Renal cortex interstitium (tissue), 15 donors: ENCODE measurements at places on chromosomes 16 and 17. TPM values are rescaled to one million over a fixed set of nuclear protein-coding genes. Genes with fewer than 3 reads are reported as not detected.

DNA sequence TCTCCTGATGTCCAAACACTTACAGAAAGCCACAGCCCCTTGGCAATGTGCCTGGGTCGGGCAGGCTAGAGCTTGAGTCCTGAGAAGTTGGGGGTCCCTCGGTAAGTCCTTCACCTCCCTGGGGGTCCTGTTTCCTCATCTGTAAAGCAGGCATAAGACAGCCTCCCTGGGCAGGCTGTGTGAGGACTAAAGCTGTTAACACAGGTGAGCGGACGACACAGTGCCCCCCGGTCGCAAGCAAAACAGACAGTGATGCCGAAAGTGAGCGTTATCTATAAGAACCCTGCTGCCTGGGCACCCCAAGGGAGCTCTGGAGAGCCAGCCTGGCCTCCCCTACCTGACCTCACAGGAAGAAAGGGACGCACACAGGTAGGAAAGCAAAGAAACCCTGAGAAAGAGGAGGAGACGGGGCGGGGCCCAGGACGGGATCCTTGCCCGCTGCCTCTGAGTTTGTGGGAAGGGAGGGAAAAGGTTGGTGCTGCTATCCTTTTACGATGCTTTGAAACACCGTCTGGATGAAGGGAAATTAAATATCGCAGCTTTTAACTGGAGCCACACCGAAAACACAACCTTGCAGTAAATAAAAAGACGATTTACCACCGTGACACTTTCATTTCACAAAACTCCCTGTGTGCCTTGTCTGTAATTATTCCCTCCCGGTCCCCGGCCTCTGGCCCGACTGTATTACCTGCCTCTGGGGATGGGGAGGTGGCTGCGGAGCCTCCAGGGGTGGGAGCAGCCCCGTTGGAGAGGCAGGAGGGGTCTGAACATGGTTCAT, 67.1 kb downstream of the ENGASE start:
- no peak for DNase-seq

DNA sequence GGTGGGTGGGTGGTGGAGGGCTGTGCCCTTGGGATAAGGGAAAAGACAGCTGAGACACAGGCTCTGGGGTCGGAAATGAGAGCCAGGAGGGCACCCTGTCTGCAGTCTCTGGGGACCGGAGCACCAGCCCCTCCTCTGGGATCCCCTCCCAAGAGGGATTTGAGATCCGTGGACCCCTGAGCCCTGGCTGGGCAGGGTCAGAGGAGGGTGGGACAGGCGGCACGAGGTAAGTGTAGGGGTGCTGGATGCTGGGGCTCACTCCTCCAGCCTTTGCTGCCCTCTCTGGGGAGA, 425 bp downstream of the SGSH start:
- DNase-seq = no peak

KRT17 gene
- polyA plus RNA-seq = 12.0 TPM

- no peak for DNase-seq
Observed at GRCh38 chr17:79859676-79860615, 20.7 kb upstream of the CBX4 start.

GRCh38 chr16:29975811-29976511, 2.3 kb downstream of the TAOK2 start:
- no peak for DNase-seq
